ENCODE measurements at places on chromosomes 6 and 20.
A peak's percentile ranks its signal among the peaks of the same experiment; 100 is the strongest.

GRCh38 chr6:149334201-149334600, 16.7 kb downstream of the TAB2 start:
- no peak for DNase-seq

DNA sequence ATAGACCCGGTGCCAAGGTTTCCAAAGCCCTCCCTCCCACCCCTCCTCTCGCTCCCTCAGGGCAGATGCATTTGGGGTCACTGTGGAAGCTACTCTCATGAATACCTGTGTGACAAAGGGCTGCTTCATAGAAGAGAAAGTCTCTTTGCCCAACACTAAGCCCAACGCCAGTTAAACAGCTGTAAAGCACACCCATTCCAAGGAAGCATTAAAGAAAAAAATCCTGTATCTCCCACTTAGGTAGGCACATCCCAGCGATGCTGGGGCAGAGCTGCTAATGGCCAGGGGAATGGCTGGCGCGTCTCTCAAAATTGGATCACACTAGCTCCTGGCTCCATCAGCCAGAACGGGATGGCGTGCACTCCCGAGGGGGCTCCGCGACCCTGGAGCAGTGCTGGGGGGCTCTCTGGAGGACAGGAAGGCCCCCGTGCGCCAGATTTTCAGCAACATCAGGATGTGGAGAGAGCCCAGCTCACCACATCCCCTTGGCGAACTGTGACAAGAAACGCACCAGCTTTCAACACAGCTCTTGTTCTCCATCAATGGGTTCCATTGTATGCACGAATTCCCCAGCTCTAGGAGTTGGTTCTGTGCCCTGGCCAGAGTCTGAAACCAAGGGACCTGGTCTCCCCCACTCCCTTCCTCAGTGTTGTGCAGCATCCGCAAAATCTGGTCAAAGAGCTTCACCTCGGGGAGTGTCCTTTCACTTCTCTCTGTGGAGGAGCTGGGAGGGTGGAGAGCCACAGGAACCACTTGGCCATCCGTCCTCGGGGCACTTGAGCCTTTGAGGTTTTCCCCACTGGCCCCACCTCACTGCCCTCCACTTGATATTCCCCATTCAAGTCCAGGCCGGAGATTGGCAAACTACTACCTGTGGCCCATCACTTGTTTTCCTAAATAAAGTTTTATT, 74.1 kb downstream of the TFAP2C start:
- no peak for DNase-seq

GRCh38 chr6:10800810-10801209, 37.5 kb downstream of the MAK start:
- peak; percentile 10 for DNase-seq

GRCh38 chr6:3165631-3166534, 8.5 kb upstream of the TUBB2A start:
- peak; percentile 33 for DNase-seq

- no peak for DNase-seq
Observed at GRCh38 chr20:49597825-49598395, 30.0 kb upstream of the PTGIS start.

DNA sequence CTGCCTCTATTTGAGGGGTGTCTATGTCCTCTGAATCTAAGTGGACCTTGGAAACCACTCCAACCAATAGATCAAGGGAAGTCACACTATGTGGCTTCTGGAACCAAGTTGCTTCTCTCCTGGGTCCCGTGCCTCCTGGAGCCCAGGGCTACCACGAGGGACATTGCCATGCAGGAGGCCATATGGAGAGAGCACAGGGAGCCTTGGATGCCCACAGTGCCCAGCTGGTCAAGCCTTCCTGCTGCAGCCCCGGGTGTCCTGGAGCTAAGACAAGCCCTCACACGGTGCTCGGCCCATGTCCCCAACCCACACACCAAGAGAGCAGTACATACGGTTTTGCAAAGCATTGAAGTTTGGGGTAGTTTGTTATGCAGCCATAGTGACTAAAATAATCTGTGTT, 231.6 kb downstream of the SYNDIG1 start:
- no peak for DNase-seq

- peak; percentile 24 for DNase-seq
Observed at GRCh38 chr6:106927531-106928398, 46.8 kb downstream of the CD24 start.

- no peak for DNase-seq
Observed at GRCh38 chr20:4989570-4989969, 11.7 kb downstream of the SLC23A2 start.

DNA sequence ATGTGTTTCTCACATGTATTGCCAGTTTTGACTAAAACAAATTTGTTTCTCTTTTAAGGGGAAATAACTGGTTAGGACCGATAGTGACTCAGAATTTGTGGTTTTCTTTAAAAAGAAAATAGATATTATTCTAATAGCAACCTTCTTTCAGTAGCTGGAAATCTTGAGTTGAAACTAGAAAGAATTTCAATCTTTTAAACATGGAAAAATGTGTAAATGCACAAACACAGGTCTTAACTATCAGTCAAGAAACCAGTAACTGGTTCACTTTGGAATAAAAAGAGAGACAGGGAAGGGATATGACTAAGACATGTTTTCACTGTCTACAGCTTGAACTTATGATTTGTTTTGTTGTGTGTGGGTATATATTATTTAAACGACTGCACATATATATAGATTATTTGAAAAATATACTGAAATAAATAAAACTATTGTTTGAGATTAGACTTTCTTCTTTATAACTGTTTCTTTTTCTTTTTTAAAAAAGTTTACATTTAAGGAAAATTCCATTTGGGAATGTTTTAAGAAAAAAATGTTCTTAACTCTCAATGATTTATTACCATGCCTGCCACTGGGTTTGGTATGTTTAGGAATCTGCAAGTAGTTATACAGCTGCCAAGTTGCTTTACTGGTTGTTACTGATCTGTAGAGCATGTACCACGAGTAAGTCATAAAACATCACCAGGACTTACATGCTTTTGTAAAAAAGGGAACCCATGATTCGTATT, 753.3 kb upstream of the MARCKS start:
- DNase-seq: no peak

DNA sequence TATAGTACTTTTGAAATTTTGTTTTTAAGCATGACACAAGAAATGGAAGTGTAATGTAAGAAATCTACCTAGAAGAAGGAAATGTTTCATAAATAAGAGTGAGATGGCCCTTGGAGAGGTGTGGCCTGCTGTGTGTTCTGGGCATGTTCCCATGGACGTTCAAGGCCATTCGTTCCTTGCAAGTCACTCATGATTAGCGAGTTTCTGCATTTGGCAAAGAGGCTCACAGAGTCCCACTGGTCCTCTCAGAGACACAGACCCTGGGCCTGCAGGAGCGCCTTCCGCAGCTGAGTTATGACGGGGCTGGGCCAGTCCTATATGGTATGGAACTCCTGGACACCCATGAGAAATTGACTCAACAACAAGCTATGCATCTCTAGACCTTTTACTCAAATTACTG, 7.2 kb downstream of the THBS2 start:
- DNase-seq: no peak

- peak; percentile 68 for DNase-seq
Observed at GRCh38 chr6:12291839-12292604, 1.9 kb downstream of the EDN1 start.

- DNase-seq: peak; percentile 78
Observed at GRCh38 chr20:53623454-53624211, 30.0 kb upstream of the ZNF217 start.

DNA sequence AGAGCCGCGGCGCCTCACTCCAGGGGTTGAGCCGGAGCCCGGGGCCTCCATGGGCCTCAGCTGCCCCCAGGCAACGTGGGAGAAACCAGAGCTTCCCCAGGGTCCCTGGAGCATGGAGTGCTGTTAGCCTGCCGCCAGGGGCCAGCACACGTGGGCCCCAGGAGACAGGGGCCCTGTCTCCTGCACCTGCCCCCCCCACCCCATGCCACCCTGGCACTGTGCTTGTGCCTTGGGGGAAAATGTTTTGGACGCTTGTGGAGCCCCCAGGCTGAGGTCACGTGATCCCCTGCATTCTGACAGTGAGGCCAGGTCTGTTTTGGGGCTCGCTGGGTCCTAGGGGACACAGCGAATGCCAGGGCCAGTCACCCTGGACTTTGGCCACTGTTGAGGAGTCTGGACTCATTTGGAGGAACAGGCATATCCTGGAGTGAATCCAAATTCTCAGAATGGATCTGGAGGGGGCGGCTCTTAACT, 30.2 kb upstream of the MPC1 start:
- DNase-seq: no peak

GRCh38 chr6:8238773-8239683, 136.7 kb upstream of the EEF1E1 start:
- DNase-seq: peak; percentile 69

Data from retina (tissue), 1 donor.